Stimulated activated CD4-positive, alpha-beta T cell treated with anti-CD3 and anti-CD28 coated beads, TNF-alpha, amount 100 ng/mL, for 1 hour (primary cell): ENCODE measurements at places on chromosomes 1 and 21.
A peak's percentile ranks its signal among the peaks of the same experiment; 100 is the strongest.

GRCh38 chr1:81695741-81696140, 105.0 kb upstream of the ADGRL2 start:
- no peak for DNase-seq

- no peak for DNase-seq
Measured at GRCh38 chr1:47555306-47555705, 117.5 kb downstream of the FOXD2 start.

DNA sequence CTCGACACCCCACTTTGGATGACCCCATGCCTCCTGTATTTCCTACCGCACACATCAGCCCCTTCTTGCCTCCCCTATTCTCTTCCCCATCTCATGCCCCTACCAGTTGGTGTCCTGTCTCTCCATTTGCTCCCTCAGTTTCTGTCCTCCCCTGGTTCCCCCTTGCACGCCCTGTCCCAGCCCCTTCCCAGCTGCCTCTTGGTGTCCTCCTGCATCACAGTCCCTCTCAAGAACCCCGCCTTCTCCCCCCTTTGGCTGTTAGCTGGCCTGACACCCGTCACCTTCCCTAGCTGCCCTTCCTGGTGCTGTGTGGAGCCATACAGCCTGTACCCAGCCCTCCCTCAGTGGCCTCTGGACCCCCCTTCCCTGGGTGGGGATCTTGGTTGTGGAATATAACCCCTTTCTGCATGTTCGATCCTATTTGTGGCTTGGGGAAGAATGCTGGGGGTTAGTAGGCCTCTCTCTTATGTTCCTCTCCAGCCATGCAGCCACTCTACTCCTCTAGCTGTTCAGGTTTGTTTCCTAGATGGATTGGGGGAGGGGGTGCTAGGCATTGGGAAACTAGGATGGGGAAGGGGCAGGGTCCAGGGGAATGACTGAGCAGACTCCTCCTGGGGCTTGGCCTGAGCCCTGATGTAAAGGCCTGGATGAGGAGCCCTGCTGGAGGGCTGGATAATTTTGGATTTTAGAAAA, 41.4 kb upstream of the NFASC start:
- DNase-seq = no peak

GRCh38 chr1:183871601-183872000, 66.7 kb downstream of the RGL1 start:
- no peak for DNase-seq

GRCh38 chr1:195897076-195897475, 711.2 kb downstream of the KCNT2 start:
- no peak for DNase-seq

- no peak for DNase-seq
Measured at GRCh38 chr1:246198115-246198816, 308.8 kb downstream of the SMYD3 start.

- DNase-seq = no peak
Measured at GRCh38 chr1:54110996-54111395, 41.8 kb downstream of the CDCP2 start.

DNA sequence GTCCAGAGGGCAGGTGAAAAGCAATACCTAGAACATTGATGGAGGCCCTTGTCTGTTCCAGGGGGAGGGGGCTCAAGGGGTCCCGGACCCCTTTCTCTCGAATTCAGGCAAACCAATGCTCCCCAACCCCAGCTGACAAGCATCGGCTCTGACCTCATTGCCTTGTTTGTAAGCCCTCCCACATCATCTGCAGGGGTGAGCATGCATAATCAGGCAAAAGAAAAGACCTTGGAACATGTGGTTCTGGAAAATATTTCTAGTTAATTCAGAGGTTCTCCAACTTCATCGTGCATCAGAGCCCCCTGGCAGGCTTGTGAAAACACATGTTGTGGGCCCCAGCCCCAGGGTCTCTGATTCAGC, 231.3 kb downstream of the TOMM20 start:
- DNase-seq = no peak

- no peak for DNase-seq
Measured at GRCh38 chr1:185045814-185046492, 595 bp downstream of the RNF2 start.

DNA sequence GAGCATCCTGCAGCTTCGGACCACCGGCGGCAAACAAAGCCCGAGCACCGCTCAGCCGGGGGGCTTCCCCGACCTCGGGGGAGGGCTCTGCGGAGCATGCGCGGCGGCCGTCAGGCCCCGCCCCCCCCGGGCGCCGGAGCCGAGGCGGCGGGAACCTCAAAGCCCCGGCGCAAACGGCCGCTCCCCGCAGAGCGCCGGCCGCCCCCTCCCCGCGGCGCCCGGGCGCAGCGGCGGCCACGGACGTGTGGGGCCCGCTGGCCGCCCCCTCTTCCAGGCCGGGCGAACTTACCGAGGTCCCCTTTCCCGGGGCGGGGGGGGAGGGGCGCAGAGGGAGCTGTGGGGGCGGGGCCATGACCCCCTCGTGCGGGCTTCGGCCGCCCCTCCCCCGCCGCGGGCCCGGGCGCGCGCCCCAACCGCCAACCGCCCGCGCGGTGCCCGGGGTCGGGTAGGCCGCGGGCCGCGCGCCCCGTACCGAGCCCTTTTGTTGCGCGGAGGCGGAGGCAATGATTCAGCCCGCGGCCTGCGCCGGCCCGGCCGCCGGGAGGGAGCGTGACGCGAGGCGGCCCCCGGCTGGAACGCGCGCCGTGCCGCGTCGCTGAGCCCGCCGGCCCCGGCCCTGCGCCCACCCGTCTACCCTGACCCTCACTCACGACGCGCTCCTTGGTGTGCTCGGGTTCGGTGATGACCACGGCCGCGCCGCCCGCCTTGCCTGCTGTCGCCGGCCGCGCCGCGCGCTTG, 1.7 kb downstream of the RCC2 start:
- peak; percentile 18 for DNase-seq

DNA sequence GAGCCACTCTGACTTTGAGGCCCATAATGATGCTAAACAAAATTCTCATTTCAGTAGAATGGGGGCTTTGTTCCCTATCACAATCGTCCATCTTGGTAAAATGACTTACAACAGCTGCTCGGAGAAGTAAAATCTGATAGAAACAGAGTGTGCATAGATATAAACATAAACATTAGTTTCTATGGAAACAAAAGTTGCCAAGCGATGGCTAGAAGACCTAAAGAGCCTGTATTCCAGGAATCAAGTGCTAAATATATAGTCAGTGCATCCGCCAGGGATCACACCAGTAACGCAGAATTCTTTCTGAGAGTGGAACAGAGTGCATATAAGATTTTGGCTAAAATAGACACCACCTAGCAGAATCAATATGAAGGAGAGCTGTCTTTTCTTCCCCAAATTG, 91.2 kb upstream of the KAZN start:
- DNase-seq = no peak

DNA sequence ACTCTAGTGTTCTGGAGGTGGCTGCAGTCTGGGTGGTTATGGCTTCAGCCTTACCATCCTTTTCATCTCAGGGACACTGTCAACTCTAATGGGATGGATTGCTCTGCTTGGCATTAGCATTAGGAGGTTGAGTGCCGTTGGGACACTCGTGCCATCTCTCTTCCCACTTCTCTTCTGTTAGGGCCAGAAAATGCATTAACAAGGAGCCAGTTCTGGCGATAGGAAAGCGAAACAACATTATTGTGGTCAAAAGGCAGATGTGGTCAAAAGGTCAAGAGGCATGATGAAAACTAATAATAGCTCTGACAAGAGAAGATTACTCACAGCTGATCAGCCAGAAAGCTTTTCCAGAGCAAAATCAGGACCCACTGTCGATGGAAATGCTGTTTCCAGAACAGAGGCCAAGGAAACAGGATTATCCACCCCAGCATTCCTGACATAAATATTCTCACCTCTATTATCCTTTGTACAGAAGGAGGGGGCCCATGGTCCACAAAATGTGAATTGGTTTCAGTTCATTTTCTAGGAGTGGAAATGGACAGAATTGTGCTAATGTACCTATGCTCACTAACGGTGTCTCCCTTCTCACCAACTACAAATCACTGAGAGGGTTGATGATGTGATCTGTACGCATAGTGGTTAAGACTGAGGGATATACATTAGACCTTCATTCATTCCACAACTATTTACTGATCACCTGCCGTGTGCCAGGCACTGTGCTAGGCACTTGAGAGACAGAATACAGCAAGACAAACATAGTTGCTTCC, 72.0 kb downstream of the ST6GALNAC5 start:
- no peak for DNase-seq

DNA sequence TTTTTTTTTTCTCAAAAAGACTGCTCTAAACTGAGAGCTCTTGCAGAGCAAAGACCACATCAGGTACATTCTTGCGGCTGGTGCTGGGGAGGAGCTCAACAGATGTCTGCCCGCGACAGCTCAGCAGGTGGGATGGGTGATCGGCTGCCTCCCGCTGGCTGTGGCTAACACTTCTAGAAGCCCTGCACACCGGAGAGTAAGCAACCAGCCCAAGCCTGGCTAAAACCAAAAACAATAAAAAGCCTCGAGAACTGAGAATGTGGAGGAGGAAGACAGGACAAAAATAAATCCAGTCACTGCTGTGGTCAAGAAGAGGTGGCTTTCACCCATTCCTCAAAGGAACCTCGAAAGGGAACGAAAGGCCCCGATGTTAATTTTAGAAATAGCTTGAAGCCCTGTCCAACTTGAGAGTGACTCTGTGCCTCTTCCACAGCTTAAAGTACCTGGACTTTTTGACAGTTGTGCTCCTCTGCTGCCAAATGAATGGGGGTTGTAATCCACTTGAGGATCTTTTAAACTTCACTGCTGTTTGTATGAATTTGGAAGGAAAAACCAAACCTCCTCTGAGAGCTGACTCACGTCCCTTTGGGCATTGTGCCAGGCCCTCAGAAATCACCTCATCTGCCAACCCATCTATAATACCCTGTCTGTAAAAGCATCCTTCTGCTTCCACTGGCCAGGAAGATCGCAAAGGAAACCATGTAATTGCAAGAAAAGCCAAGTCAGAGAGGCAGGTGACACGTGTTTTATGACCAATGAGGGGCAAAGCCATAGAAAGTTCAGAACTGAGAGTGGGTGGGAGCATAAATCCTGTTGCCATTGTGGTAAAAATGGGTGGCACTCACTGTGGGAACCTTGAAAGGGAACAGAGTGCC, 78.6 kb downstream of the KCNN3 start:
- peak; percentile 65 for DNase-seq
